Calu3 (cell line): ENCODE measurements at places on chromosomes 7 and 10. TPM values are rescaled to one million over a fixed set of nuclear protein-coding genes. Genes with fewer than 3 reads are reported as not detected.

- no peak overlapping the region for H3K4me3 ChIP-seq
- no peak overlapping the region for H3K27ac ChIP-seq
- H3K27me3 ChIP-seq: no peaks in the 10 kb centered on the region
- no peak for DNase-seq
Measured at GRCh38 chr7:15326044-15326644, 235.7 kb downstream of the AGMO start.

Gene MKI67
- 72.8 and 87.8 TPM in 2 replicates for total RNA-seq

Gene ZNF746
- 17.5 and 18.5 TPM in 2 replicates for total RNA-seq

Gene BTAF1
- total RNA-seq: 29.2 and 30.7 TPM in 2 replicates

Gene PRR15
- total RNA-seq: 76.1 and 111 TPM in 2 replicates

Gene PGAM2
- total RNA-seq: 0.87 TPM in 1 of 2 replicates, not detected in the other
